Naive B cell (primary cell): ENCODE measurements at places on chromosomes 12 and 14.

GRCh38 chr14:76023757-76024156 lies 38.2 kb downstream of the IFT43 start:
- DNase-seq, result no peak

GRCh38 chr14:99512110-99512449 lies 30.9 kb downstream of the CCNK start:
- no peak for DNase-seq

- DNase-seq, result no peak
These were observed 159.0 kb downstream of the PTPN11 start for GRCh38 chr12:112577473-112578329.

DNA sequence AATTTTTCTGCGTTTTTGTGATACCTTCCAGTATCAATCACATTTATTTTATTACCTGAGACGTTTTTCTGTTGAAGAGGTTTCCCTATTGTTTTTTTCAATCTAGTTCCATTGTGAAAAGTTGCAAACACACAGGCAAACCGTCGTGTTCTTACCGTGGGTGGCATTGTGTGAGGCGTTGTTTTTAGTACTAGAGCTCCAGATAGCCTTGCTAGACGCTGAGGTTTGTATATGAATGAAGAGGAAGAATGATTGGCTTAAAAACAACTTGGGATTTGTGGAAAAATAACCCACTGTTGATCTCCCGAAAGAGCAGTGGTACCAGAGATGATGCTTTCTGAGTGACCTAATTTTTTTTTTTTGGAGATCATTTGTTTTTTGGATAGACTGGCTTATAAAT lies 1.0 kb downstream of the SOCS4 start:
- DNase-seq, result no peak

- no peak for DNase-seq
These were observed 466.1 kb downstream of the PRKD1 start for GRCh38 chr14:29461506-29461905.

DNA sequence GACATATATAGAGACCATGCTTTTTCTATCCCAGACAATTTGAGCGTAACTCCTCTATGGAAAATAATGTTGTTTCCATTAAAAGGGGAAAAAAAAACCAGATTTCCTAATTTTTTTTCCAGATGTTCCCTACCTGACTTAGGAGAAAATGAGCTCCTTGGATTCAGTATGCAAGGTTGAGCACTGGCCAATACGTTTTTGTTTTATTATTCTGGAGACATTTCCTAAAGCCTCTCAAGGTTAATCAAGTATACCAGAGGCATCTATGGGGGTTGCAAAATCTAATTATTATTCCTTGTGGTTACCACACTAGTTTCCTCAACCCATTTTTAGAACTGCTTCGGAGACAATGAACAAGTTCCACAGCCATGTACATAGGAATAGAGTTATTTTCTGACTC lies 291.3 kb downstream of the SLC16A7 start:
- DNase-seq, result no peak

GRCh38 chr12:110254971-110255540 lies 26.0 kb upstream of the ATP2A2 start:
- DNase-seq, result no peak

- DNase-seq, result no peak
These were observed 702.7 kb downstream of the TMTC2 start for GRCh38 chr12:83389237-83389996.

- DNase-seq, result no peak
These were observed 363.8 kb downstream of the NAV3 start for GRCh38 chr12:78194448-78194847.

DNA sequence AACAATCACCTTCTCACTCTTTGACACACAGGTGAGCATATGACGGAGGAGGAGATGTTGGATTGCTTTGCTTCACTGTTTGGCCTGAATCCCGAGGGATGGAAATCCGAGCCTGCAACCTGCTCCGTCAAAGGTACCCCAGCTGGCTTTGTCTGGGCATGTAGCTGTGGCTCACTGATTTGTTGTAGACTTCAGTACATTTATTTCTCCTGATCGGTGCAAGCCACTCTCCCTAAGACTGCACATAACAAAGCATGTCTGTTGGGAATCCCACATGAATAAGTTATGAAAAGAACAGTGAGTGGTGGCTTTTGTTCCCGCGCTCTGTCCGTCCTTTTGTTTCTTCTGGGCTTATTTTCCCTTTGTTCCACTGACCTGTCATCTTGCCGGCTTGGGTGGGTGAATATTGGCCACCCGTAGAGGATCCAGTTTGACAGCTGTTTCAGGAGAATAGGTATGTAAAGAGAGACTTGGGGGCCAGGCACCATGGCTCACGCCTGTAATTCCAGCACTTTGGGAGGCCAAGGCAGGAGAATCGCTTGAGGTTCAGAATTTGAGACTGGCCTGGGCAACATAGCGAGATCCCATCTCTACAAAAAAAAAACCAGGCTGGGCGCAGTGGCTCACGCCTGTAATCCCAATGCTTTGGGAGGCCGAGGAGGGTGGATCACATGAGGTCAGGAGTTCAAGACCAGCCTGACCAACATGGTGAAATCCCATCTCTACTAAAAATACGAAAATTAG lies 20.0 kb upstream of the BCL7A start:
- no peak for DNase-seq

DNA sequence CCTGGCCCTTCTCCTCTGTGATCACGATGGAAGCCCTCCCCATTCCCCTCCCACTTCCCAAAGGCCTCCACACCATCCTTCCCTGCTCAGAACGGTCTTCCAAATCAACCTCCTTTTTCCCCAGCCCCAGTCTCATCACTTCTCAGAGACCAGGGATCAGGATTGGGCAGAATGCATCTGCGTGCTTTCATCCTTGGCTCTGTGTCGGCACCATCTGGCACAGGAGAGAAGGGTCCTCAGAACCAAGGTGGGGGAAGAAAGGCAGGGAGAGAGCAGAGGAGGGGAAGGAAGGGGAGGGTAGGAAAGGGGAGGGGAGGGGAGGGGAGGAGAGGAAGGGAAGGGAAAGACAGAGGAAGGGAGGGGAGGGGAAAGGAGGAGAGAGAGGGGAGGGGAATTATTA lies 52.4 kb upstream of the FICD start:
- DNase-seq, result no peak

DNA sequence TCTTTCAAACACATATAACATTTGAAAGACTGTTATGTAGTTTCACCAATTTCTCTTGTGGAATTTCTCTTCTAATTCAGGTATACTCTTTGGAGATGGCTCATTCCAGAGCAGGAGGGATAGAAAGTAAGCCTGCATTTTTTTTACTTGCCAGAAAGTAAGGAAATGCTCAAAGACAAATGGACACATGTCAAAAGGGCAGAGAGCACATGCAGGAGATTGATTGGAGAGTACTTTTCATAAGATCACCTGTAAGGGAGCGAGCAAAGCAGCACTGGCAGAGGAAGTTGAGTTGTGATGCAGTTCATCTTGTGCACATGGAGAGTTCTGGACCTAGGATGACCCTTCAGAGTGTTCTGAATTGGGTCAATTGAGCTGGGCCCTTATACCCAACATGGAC lies 51.4 kb upstream of the FBXO33 start:
- DNase-seq, result no peak

- DNase-seq, result no peak
These were observed 37.2 kb downstream of the GABARAPL1 start for GRCh38 chr12:10249690-10250455.

GRCh38 chr12:105222284-105222655 lies 13.7 kb downstream of the APPL2 start:
- DNase-seq, result no peak

- no peak for DNase-seq
These were observed 23.6 kb upstream of the ADAM20 start for GRCh38 chr14:70558356-70558755.

GRCh38 chr12:80937391-80938238 lies at the start of gene LIN7A:
LIN7A (minus strand) TSS chr12:80937934; CDS start chr12:80937722, 212 bp downstream.
- DNase-seq, result no peak

GRCh38 chr14:69473946-69474345 lies 10.6 kb upstream of the PLEKHD1 start:
- no peak for DNase-seq

- no peak for DNase-seq
These were observed 313.6 kb downstream of the ZFP36L1 start for GRCh38 chr14:68479247-68479646.

GRCh38 chr14:101133068-101133467 lies 229.5 kb upstream of the RTL1 start:
- DNase-seq, result no peak

DNA sequence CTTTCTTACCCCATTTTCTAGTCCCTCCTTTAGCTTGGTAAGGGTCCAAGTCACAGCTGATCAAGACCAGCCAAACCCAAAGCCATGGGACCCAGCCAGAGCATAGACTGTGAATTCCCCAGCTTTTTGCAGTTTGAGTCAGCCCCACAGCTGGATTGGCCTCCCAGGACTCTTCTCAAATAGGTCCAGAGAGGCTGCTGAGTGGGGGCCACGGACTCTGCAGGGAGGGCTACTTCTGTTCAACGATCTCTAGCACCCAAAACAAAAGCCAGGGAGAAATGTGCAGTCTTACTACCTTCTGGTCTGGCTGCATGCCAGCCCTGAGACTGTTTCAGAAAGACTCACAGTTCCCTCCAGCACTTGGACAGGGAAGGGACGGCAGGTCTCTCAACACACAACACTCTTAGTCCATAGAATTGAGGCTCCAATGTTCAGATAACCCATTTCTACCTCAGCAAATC lies 1.6 kb downstream of the VDR start:
- DNase-seq, result no peak
